Activated naive CD4-positive, alpha-beta T cell treated with anti-CD3 and anti-CD28 coated beads, Interleukin-2, amount 50 U/mL, for 72 hours (primary cell): ENCODE measurements at places on chromosomes 16 and 17. TPM values are rescaled to one million over a fixed set of nuclear protein-coding genes. Genes with fewer than 3 reads are reported as not detected.

The ZPBP2 gene
- not detected for total RNA-seq

The AATK gene
- total RNA-seq: 0.72 TPM

The TPSD1 gene
- not detected for total RNA-seq

The TTC19 gene
- total RNA-seq: 27.3 TPM

The GID4 gene
- 5.8 TPM for total RNA-seq

The KRT20 gene
- not detected for total RNA-seq

The RDM1 gene
- total RNA-seq: 12.8 TPM

The GRAPL gene
- total RNA-seq: 8.1 TPM

The OTOP3 gene
- not detected for total RNA-seq

The GDPD3 gene
- 16.7 TPM for total RNA-seq

The LGALS9B gene
- total RNA-seq: not detected

- peak; percentile 76 for DNase-seq
Observed at GRCh38 chr17:68613739-68614298, 12.7 kb upstream of the FAM20A start.

GRCh38 chr16:47067203-47067602 is 76.5 kb downstream of the NETO2 start:
- DNase-seq: no peak

DNA sequence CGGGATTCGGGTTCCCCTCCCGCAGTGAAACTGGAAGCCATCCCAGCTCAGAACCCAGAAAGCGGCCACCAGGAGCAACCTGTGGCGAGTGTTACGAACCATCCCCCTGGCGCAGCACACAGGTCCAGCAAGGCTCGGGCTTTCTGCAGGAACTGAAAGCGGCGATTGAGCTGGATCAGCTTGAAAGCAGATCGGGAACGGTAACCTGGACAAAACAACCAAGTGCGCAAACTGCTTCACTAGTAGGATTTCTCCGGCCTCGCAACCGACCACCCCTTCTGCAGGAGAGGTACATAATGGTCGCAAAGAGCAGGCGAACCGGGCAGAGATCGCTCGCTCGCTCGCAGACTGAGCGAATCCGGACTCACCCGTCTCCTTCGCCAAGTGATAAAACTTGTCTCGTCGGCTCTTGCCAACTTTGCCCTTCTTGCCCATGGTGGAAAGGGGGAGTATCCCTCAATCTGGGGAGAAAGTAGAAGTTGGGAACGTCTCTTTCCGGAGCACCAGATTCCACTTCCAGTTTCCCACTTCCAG is 696 bp upstream of the PSMC5 start:
- DNase-seq: no peak

GRCh38 chr16:57422026-57422944 is 17.7 kb downstream of the CCL17 start:
- DNase-seq: no peak

DNA sequence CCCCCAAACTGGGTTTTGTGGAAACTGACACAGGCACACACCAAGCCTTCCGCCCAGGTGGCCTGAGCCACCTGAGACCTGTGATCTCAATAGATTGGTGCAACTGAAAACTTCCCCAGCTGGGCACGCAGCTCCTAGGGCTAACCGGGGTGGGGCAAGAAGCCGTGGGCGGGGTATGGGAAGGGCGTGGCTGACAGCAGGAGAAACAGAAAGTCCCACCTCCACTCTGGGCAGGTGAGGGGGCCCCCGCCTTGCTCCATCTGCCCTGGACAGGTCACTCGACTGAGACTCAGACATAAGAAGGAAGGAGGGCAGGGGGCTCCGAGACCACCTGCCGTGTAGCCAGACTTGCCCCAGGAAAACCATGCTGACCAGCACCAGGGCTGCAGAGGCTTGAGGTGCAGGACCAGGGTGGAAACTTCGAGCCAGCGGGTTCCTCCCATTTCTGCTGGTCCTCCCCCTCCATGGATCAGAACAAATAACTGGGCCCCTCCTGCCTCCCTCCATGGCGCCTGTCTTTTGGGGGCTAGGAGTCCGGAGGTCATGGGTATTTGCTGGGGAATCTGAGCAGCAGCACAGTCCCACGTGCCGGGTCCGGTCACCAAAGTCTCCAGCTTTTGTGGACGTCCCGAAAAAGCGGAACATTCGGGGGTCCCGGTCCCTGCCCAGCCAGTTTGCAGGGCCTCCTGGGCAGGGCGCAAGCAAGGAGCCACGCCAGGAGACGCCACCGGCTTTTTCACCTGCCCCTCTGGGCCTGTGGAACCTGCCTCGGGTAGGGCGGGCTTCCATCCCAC is 1.3 kb downstream of the TIMP2 start:
- DNase-seq: no peak

DNA sequence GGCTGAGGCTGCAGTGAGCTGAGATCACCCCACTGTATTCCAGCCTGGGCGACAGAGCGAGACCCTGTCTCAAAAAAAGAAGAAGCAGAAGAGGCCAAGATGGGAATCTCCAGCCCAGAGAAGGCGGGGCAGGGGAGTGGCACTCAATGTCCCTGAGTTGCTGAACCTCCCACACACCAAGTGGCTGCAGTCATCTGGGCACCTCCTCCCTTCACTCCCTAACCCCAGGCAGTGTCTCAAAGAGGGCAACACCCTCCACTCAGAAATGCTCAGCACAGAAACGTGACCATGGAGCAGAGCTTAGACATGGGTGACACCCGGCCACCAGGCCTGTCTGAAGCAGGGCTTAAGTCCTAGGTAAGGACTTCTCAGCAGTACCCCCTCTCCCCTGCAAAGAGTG is 36.3 kb upstream of the BCAR1 start:
- no peak for DNase-seq

GRCh38 chr16:23855010-23855409 is 19.2 kb downstream of the PRKCB start:
- no peak for DNase-seq

GRCh38 chr17:34303606-34304005 is 15.6 kb upstream of the CCL8 start:
- no peak for DNase-seq

DNA sequence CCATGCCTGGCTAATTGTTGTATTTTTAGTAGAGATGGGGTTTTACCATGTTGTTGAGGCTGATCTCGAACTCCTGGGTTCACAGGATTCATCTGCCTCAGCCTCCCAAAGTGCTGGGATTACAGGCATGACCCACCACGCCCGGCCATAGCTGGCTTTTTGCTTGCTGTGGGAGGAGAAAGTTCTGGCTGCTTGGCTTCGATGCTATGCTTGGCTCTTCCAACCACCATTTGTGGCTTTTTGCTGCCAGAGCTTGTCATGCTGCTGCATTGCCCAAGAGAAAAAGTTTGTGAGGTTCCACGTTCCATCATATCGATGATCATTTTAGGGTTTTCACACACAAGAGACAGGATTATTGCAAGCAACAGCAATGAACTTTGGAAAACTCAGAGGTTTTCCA is 16.2 kb downstream of the BMERB1 start:
- no peak for DNase-seq

DNA sequence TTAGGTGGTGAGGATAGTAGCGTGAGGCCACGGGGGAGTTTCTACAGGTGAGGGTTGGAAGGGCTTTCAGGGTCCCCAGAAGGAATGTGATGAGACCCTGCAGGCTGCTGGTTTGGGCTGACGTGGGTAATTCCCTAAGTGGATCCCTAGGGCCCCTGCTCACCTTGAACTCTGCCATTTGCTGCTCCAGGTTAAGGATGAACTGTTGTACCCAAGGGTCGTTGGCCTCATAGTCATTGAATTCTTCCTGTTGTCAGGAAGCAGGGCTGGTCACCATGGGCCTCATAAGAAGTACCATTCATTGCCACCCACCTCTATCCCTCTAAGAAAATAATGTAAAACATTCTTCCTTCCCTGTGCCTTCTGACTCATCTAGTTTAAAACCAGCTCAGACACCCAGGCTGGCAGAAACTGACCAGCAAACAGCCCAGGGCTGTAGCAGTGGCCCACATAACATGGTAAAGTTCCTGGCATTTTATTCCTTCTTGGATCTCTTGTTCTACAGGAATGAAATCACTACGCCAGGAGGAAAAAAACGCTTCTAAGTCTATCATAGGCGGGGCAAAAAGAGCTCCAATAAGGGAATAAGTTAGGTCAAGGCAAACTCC is 27.6 kb downstream of the FCSK start:
- no peak for DNase-seq

- no peak for DNase-seq
Observed at GRCh38 chr16:1347286-1347855, 4.3 kb downstream of the TSR3 start.

DNA sequence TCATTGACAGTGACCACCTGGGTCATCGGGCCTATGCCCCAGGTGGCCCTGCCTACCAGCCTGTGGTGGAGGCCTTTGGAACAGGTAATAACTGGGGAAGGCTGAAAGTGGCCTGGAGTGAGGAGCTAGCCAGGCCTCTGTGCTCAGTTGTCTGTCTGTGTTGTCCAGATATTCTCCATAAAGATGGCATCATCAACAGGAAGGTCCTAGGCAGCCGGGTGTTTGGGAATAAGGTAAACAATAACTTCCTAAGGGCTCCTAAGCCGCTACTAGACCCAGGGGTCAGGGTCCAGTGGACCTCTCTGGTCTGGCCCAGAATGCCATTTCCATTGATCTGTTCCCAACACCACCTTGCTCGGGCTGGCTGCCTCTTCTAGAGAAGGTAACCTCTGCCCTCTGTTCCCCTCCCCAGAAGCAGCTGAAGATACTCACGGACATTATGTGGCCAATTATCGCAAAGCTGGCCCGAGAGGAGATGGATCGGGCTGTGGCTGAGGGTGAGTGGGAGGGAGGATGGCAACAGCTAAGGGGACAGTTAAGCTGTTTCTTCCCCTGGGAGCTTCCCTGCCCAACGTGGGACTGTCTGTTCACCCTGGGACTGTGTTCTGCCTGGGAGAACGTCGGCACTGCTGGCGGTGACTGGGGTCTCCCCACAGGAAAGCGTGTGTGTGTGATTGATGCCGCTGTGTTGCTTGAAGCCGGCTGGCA is 1.9 kb upstream of the MLX start:
- no peak for DNase-seq

GRCh38 chr16:52742052-52742451 is 195.1 kb upstream of the TOX3 start:
- no peak for DNase-seq

DNA sequence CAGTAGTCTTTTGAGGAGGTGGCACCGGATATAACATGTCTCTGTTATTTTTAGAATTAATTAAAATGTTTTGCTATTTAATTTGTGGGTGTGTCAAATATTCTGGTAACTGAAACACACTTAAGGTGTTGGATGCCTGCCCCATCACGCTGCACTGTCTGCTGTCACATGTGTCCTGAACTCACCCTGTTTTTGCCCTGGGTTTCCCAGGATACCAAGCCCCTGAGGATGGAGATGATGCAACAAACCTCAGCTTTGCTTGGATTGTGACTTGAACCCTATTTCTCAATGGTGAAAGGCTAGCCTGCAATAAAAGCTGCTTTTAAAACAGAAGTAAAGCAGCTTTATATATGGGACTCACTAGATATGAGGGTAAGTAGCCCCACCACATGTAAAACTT is 11.5 kb upstream of the DUSP14 start:
- DNase-seq: no peak

DNA sequence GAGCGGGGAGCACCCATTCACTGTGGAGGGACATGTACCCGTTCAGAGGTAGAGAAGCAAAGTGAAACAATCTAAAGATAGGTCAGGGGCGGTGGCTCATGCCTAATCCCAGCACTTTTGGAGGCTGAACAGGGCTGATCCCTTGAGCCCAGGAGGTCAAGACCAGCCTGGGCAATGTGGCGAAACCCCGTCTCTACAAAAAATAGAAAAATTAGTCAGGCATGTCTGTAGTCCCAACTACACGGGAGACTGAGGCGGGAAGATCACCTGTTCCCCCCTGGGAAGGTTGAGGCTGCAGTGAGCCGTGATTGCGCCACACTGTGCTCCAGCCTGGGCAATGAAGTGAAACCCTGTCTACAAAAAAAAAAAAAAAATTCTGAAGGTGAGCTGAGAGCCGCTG is 21.7 kb downstream of the MYL4 start:
- no peak for DNase-seq

DNA sequence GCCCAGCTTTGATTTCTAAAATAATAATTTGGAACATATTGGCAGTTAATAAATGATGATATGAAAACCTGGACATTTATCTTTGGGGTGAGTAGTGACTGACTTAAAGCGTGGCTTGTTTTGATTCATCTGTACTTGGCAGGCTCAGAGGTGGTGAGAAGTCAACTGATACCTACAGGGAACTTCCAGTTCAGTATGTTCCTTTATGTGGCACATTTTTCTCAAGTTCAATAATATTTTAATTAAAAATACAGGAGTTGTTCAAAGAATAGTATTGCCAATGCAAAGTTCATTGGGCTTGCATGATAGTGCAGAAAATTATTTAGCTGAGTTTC is 34.3 kb downstream of the SLC47A1 start:
- DNase-seq: no peak

DNA sequence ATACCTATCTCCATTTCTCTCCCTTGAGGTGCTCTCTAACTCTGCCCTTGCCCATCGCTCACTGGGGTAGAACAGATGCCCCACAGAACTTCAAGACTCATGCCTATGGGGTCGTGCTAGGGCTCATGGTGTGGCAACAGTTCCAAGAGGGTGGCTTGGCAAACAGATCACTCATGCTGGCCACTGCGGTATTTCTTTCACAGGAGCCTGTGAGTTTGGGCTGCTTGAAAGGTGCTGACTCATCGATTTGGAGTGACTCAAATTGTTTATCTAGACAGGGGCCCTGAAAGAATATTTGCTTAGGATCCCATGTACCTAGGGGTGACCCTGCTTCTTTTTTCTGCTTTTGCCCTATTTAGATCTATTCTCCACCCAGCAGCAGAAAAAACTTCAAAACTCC is 69.9 kb downstream of the IRX5 start:
- DNase-seq: no peak

DNA sequence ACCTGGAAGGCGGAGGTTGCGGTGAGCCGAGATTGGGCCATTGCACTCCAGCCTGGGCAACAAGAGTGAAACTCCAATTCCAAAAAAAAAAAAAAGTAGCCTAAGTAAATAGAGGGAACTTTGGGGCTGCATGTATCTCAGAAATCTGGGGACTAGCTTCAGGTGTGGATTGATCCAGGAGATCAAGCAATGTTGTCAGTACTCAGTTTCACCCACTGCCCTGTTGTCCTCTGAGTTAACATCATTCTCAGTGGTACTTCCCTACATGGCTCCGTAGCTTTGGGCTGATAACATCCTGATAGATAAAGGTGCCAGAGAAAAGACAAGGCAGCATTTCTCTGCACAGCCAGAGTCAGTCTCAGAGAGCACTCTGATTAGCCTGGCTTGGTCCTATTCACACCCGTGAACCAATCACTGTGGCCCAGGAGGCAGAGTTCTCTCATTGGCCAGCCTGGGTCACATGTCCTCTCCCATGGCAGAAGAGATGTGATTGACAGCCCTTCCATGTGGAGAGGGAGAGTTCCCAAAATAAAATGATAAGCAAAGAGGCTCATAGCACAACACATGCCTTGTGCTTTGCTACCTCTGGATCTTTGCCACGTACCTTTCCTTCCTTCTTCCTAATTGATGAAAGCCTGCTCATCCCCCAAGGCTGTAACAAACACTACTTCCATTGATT is 99.6 kb downstream of the ABCC1 start:
- DNase-seq: no peak

- no peak for DNase-seq
Observed at GRCh38 chr17:74215342-74215727, 2.0 kb downstream of the TTYH2 start.
